ENCODE measurements at places on chromosomes 3 and 15.

- DNase-seq = no peak
Measured at GRCh38 chr3:147197739-147198138, 208.6 kb downstream of the ZIC4 start.

- DNase-seq = no peak
Measured at GRCh38 chr3:29026286-29026685, 254.6 kb upstream of the RBMS3 start.

DNA sequence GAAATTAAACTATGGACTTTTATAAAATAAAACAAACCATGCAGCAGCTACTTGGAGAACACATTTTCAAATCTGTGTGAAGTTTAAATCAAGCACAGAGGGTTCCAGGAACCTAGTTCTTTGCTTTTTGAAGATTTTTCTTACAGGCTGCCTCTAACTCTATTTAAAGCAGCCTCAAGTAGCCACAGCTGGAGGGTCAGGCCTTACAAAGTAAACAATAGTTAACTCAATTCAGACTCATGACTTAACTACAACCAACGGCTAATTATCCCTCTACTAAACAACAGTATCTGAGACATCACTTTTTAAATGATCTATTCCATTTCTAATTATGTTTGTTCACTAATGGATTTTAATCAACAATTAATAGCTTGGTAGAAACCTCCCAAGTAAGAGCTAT is 9.8 kb downstream of the LRIG1 start:
- no peak for DNase-seq

- DNase-seq = no peak
Measured at GRCh38 chr3:152519376-152519775, 250.6 kb downstream of the MBNL1 start.

- DNase-seq = no peak
Measured at GRCh38 chr15:44064706-44065105, 130.4 kb downstream of the FRMD5 start.

- no peak for DNase-seq
Measured at GRCh38 chr3:52537165-52537620, 788 bp downstream of the UQCC5 start.

GRCh38 chr3:133300102-133300501 is 99.8 kb upstream of the BFSP2 start:
- DNase-seq = no peak

- DNase-seq = no peak
Measured at GRCh38 chr3:160564949-160565441, 376 bp downstream of the KPNA4 start.

DNA sequence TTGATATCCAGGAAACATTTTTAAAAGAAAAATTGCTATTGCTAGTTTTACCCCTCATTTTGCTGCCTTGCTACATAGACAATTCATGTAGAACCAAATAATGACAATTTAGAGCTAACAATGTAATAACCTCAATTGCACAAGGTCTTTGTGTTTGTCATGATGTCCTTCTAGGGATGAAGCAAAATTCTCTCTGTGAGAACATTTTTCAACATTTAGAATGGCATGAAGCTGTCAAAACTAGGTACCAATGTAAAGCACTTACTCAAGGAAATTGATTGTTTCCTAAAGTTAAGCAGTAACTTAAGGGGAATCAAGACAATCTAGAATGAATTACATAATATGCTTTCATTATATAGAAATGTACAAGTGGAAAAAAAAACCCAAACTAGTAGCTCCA is 7.9 kb upstream of the FGF7 start:
- no peak for DNase-seq

- DNase-seq = no peak
Measured at GRCh38 chr15:86522721-86523120, 443.1 kb downstream of the AGBL1 start.

DNA sequence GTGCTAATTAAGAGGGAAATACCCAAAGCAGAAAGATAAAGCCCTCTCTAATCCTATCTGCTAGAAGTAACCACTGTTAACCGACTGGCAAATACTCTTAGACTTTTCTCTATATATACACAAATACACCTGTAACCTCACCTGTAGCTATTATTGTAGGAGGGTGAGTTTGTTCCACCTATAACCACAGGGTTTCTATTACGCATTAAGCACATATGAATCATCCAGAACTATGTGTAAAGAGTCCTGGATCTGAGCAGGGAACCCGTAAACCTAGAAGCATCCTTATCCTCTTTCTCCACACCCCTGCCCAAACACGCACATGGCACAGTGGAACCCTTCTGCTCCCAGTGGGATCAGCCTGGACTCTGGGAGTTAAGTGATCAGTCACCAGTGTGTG is 172.8 kb upstream of the C2CD4B start:
- no peak for DNase-seq

- no peak for DNase-seq
Measured at GRCh38 chr3:45730409-45731154, 41.4 kb downstream of the SACM1L start.

- no peak for DNase-seq
Measured at GRCh38 chr3:47652142-47652541, 73.5 kb upstream of the CSPG5 start.

- no peak for DNase-seq
Measured at GRCh38 chr3:146159037-146159436, 1.9 kb downstream of the PLOD2 start.

GRCh38 chr15:92693691-92694331 is 38.2 kb upstream of the FAM174B start:
- DNase-seq = no peak

DNA sequence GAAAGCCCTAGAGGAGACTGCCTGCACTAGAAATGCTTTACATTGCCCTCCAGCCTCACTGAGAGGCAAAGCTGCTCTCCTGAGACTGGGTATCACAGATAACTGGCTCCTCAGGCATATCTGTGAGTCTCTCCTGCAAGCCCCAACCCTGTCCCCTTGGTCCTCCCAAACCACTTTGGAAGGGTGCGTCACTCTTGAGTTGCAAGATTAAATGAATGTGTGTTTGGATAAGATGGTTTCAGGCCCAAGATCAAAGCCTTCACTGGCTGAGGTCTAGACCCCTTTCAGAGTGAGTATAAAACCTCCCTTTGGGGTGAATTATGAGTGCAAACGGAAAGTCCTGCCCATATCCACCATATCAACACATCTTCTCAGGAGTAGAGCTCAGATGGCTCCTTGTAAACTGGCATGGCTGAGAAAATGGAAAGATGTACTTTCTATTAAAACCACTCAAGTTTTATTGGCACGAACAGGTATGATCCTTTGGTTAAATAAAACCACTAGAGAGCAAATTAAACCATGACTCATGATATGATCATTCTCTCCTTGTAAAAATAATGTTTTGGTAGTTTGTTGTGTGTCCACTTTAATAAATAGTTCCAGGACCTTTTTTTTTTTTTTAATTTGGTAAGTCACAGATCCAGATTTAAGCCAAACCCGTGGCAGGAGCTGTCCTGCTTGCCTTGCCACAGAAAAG is 164.0 kb downstream of the CHST2 start:
- no peak for DNase-seq

- no peak for DNase-seq
Measured at GRCh38 chr3:139718415-139718814, 40.6 kb upstream of the NMNAT3 start.

GRCh38 chr3:195101001-195101583 is 169.9 kb downstream of the XXYLT1 start:
- DNase-seq = peak; percentile 64

- DNase-seq = no peak
Measured at GRCh38 chr15:77335298-77335697, 84.6 kb downstream of the PEAK1 start.

DNA sequence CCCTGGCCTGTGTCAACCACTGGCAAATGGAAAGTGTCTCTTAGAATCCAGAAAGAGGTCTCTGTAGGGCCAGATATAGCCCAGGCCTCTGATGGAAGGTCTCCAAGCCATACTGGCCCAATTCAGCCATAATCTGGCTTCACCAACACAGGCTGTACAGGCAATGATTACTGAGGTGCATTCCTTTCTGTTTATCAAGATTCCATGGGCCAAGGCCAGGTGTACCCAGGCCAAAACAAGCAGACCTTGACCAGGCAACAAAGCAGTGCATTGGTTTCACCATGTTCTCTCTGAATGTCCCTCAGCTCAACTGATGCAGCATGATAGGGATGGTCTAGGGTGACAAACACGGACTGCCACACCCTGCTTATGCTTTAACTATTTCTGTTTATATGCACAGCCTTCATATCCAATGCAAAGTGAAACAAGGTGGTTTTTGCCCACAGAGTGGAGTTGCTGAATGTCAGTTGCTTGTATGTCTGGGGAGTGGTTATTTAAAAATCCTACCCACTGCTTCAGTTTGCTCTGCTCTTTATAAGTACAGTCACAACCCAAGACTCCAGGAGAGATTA is 25.2 kb downstream of the CCNL1 start:
- no peak for DNase-seq

DNA sequence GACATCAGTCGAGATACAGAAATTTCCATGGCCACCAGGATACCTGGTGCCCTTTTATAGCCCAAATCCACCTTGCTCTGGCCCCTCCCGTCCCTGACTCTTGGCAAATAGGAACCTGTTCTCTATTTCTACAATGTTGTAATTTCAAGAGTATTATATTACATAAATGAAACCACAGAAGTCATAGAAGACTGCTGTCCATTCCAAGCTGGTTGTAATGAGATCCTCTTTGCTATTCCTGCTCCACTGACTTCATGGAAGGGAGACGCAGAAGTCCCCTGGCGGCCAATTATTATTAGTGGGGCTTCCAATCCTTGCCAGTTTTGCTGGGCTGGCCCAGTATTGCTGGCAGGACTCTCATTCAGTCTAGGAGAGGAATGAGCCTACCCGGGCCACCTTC is 26.6 kb downstream of the DCP1A start:
- DNase-seq = no peak

DNA sequence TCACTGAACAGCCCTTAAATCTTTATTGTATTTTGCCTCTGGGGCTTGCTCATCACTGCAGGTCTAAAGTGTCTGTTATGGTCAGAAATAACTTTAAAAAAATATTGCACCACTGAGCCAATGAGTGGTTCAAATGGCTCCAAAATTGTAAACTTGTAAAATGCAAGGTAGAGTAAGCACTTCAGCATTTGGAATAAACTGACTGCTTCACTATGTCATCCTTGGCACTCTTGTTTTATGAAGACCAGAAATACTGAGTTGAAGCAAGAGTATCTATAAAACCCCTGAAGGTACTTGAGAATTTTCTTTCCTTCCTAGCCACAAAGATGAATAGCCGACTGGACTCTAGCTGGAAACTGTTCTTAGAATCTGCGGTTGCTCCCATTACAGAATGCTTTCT is 390.3 kb upstream of the DPH6 start:
- no peak for DNase-seq

DNA sequence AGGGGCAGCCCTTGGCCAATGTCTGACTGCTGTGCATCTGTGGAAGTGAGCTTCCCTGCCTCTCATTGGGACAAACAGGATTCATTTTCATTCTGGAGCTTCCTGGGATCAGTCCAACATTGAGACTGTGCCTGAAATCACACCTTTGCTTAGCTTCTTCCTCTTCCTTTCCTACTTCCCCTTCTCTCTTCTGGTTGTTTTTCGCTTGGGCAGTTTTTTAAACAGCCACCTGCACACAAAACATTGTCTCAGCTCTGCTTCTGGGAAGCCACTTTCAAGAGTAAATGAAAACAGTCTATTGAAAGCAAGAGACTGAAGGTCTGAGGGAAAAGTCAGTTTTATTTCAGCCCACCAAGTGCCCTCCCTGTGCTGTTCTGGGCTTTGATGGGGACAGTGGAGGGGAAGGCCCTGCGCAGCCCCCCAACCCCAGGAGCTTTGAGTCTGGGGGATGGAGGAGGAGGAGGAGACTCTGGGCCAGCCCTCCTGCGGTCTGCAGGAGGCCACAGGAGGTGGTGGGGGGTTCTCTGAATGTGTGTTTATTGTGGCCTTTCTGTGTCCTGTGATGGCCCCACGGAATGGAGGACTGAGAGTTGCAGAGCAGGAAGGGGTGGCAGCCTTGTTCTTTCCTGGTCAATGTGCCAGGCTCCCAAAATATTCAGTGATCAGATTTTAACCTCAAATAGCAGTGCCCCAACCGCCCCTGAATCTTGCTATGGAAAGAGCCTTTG is 7.8 kb upstream of the ISLR2 start:
- DNase-seq = no peak

DNA sequence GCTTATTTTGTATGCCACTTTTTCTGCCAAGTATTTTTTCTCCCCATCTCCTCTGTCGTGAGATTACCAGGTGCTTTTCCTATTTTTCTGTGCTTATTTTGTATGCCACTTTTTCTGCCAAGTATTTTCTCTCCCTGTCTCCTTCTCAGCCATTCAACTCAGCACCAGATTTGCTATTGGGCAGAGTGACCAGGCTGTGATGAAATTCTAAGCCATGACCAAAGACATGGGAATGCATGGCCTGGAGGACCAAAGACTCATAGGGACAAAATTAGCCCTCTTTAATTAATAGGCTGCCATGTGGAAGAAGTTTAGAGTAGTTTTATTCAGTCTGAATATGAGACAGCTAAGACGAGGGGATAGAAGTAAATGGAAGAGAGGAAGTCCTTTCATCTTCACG is 257.4 kb downstream of the SQOR start:
- DNase-seq = no peak

GRCh38 chr3:107446706-107447105 is 69.5 kb downstream of the CCDC54 start:
- DNase-seq = no peak

DNA sequence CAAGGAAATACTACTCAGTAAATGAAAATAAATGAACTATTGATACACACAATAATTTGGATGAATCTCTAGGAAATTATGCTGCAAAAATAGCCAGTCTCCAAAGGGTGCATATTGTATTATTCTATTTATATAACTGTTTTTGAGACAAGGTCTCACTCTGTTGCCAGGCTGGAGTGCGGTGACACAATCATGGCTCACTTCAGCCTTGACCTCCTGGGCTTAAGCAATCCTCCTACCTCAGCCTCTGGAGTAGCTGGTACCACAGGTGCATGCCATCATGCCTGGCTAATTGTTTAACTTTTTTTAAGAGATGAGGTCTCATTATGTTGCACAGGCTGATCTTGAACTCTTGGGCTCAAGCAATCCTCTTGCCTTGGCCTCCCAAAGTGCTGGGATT is 12.5 kb downstream of the KLHDC8B start:
- no peak for DNase-seq

DNA sequence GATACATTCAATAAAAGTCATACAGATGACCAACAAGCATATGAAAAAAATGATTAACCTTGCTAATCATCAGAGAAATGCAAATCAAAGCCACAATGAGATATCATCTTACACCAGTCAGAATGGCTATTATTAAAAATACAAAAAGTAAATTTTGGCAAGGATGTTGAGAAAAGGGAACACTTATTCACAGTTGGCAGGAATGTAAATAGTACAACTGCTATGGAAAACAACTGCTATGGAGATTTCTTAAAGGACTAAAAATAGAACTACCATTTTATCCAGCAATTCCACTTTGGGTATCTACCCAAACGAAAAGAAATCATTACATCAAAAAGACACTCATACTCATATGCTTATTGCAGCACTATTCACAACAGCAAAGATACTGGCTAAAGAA is 1121.8 kb downstream of the TBL1XR1 start:
- DNase-seq = no peak

- DNase-seq = no peak
Measured at GRCh38 chr15:44535523-44536301, 1.2 kb upstream of the EIF3J start.

- DNase-seq = no peak
Measured at GRCh38 chr3:28745436-28745835, 396.8 kb upstream of the AZI2 start.

Measured in fibroblast of skin of left biceps (primary cell).